ENCODE measurements at places on chromosomes 7 and 10.

- no peak for DNase-seq
Observed at GRCh38 chr7:133112976-133113375, 31.1 kb upstream of the CHCHD3 start.

DNA sequence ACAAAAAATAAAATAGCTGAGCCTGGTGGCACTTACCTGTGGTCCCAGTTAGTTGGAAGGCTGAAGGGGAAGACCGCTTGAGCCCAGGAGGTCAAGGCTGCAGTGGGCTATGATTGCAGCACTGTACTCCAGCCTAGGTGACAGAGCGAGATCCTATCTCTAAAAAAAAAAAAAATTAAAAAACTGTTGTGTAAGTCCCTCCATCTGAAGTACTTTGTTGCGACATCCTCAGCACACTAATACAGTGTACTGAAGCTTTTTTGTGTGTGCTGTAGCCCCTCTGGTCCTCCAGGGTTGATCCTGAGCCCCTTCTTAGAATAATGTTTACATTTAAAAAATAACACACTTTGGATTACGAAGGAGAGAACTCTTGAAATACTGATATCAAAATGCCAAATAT is 71.3 kb downstream of the PFKFB3 start:
- DNase-seq: no peak

DNA sequence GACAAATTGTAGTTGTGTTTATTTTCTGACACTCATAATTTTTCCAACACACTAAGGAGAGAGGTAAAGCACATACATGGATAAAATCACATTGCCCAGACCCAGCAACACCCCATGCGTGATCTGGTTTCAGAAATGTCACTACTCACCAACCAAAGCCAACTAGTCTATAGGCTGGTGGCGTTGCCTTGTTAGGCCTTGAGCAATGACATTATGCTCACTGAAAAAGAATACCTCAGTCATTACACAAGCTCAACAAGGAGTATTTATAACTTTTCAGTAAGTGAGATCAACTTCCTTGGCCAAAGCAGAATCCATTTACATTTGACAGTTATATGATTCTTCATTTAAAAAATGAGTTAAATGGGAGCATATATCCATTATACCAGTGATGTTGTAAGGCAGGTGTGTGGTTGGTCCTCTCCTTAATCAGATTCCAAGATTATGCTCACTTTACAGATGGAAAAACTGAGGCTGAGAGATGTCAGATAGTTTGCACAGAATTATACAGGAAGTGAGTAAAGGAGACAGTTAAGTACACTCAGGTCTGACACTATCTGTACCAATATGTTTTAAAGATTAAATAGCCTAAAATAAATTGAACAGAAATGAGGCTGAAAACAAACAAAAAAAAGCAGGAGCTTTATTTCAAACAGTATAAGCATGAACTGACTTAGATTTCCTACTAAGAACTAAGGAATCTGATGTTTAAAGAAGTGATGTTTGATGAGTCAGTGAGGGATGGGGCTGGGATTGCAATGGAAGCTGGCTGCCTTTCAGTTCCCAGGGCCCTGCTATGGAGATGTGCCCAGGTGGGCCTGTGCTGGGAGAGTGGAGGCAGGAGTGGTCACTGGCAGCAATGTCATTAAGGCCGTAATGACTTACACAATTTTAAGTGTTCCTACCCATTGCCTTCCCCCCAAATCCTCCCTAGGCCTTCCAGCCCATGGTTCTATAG is 118.3 kb downstream of the RAPGEF5 start:
- no peak for DNase-seq

GRCh38 chr7:140596519-140597427 is 43.8 kb downstream of the DENND2A start:
- no peak for DNase-seq

DNA sequence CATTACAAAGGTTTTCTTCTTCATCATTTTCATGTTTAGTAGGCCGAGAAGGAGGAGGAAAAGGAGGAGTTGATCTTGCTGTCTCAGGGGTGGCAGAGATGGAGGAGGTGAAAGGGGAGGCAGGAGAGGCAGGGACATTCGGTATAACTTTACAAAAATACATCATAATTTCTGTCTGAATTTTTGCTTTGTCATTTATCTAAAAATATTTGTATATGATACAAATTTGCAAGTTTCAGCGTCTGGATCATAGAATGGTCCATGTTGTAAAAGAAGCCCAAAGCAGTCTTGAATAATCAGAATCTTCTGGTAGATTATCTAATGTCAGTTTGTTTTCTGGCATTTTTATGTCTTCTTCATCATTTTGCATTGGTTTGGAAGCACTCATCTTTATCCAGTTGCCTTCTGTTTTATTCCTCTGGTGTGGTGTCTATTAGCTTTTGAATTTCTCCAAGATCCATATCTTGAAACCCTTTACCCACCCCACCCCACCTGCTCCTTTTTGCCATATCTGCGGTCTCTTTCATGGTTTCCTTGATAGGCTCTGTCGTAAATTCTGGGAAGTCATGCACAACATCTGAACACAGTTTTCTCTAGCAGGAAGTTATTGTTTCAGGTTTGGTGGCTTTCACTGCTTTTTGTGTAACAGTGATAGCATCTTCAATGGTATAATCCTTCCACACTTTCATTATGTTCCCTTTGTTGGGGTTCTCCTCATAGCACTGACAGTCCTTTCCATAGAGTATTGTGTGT is 95.0 kb downstream of the ST7 start:
- no peak for DNase-seq

DNA sequence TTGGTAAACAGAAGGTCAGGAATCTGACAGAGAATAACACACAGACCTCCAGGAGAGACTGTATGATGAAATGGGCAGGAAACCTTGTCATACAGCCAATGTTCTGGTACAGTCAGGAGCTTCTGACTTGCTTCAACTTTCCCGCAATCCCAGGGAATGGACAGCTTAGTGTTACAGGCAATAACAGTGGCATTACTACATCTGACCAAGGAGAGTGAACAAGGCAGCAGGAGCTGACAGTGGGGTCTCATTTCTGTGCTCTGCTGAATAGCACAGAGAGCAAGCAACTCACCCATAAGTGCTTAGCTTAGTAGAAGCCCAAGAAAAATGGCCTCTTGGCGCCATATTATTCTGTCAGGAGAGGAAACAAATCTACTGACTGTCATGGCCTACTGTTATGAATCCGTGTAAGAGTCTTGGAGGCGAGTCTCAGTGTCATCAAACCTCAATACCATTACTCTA is 186.2 kb upstream of the MTPN start:
- no peak for DNase-seq

GRCh38 chr10:11149807-11150141 is 132.1 kb downstream of the CELF2 start:
- DNase-seq: no peak

- DNase-seq: no peak
Observed at GRCh38 chr10:13080643-13081042, 19.3 kb upstream of the OPTN start.

- DNase-seq: no peak
Observed at GRCh38 chr7:89771003-89771636, 383.1 kb upstream of the STEAP1 start.

DNA sequence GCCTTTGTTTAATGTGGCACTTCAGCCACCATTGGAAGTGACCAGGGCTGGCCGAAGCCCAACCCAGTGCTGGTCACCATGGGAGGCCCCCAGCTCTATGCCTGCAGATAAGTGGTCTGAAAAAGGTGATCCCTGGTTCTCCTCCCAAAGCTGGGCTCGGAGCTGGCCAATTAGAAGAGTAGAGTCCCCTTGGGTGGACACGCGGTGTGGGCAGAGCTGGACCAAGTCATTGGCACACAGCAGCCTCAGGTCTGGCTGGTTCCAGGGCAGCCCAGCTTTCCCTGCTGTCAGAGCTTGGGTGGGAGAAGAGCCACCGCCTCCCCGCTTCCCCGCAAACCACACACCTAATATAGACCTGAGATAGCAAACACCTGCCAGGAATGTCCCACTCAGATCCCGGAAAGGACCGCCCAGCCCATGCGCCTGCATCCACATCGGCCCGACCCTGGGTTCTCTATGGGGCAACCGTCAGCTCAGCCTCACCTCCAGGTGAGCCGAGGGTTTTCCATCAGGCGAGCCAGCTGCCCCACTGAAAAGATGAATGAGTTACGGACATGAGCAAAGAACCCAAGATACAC is 84.3 kb downstream of the TCERG1L start:
- no peak for DNase-seq

- peak; percentile 70 for DNase-seq
Observed at GRCh38 chr10:95832216-95833041, 75.3 kb upstream of the CC2D2B start.

GRCh38 chr10:118595064-118595420 is 406 bp downstream of the PRLHR start:
- DNase-seq: no peak

GRCh38 chr7:117612637-117613036 is 132.8 kb downstream of the CFTR start:
- no peak for DNase-seq

DNA sequence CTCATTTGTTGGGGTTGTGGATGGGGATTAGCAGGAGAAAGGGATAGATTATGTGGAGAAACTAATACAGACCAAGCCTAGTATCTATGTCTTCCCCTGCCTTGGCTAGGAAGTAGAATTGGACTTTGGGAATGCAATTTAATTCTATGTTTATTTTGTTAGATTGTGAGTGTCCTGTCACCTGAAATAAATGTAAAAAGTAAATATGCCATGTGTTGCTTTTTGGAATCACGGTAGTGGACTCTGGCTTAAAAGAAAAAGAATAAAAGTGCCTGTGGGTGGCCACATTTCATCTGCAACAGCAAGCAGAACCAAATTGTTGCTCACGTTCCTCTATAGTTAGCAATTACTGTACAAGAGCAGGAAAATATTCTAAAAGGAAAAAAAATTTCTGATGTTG is 42.3 kb downstream of the TET1 start:
- DNase-seq: no peak

GRCh38 chr10:805620-806305 is 116.3 kb upstream of the DIP2C start:
- DNase-seq: no peak

GRCh38 chr7:143913945-143914615 is 12.1 kb upstream of the TCAF1 start:
- no peak for DNase-seq

GRCh38 chr7:114048386-114049235 is 129.8 kb upstream of the PPP1R3A start:
- DNase-seq: no peak

DNA sequence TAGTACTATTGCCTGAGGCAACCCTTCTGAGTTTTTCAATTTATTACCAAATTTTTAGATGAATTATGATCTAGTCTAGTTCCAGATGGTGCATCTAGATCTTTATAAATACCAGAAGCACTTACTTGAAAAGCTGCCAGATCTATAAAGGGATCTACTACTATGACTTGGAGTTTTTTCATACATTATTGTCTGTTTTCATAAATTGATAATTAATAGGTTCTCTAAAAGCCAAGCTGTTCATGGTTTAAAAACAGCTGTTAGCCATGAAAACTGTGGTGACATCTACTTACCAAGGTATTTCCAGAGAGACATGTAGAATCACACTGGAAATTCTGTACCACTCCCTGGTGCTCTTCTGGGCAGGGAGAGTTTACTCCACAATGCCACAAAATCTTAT is 786.5 kb upstream of the C7orf33 start:
- DNase-seq: no peak

DNA sequence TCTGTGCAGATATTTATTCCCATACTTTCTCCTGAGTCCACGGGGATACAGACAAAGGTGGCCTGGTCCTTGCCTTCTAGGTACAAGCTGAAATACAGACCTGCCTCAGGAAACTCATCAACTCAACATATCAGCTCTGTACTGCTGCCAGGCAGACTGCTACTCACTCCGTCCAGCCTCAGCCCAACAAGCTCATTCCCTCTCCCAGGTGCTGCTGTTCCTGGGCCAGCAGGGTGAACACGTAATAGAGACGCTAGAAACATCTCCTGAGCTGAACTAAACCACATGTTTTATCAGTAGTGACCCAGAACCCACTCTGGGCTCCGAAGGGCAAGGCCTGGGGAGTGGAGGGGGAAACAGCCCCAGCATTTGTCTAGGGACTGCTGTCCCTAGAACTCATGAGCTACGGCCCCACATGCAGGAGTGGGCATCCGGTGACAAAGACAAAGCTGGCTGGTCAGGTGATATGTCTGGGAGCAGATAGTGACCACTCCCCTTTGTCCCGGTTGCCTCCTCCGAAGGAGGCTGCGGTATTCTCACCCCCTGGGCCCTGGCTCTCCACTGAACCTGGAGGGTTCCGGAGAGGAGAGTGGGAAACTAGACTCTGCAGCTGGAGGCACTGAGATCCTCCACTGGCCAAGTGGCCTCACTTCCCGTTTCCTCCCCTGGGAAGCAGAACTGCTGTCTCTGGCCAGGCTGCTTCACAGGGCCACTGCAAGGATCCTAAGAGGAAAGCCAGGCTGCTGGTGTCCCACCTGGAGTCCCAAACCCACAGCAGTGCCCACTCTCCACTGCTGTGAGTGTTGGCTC is 116.1 kb downstream of the FAM53B start:
- no peak for DNase-seq
